ENCODE measurements at places on chromosomes 7 and 10.

- peak; percentile 49 for DNase-seq
Measured at GRCh38 chr7:16753932-16754855, 639 bp downstream of the TSPAN13 start.

GRCh38 chr7:100894860-100895700 is 608 bp downstream of the ACHE start:
- peak; percentile 77 for DNase-seq

GRCh38 chr10:112771733-112772132 is 178.3 kb upstream of the TCF7L2 start:
- no peak for DNase-seq

- DNase-seq, result no peak
Measured at GRCh38 chr7:157495177-157495553, 158.4 kb downstream of the DNAJB6 start.

DNA sequence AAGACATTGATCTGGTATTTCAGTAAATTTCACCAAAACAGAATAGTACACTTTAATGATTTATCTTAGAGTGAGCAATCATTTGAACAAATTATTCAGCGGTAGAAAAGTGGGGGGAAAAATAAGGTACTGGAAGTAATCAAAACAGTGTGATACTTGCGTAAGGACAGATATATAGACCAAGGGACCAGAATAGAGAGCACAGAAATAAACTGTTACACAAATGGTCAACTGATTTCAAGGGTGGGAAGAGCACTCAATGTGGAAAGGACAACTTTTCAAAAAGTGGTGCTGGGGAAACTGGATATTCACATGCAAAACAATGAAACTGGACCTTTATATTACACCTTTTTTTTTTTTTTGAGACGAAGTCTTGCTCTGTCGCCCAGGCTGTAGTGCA is 119.9 kb downstream of the NRBF2 start:
- DNase-seq, result no peak

DNA sequence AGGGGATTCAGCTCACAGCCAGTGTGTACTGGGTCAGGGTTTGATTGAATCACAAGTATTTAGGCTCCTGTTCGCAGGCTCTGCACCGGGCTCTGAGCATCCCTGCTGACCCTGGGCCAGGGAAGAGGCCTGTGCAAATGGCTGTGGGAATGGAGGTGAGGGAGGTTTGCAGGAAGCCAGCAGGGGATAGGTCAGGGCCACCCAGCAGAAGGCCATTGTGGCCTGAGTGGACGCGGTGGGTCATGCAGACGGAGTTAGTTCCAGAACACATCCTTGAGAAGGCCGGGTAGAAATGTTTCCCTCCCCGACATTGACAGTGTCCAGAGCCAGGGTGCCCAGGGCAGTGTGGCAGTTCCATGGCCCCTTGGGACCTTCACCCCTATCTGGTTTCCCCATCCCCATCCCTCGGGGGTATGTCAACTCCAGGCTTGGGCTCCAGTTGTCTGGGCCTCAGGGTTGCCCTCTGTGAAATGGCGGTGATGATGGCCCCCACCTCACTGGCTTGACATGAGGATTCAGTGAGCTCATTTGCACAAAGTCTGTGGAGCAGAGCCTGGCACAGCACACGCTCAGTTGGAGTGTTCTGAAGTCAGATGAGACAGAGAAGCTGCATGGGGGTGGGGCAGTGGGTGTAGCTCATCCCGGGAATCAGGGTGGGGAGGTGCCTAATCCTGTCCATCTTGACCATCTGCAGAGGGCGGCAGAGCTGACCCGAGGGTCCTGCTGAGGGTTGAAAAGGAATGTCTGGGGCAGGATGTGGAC is 107.6 kb downstream of the ADCY1 start:
- DNase-seq, result peak; percentile 12

GRCh38 chr7:138662991-138663320 is 38.2 kb downstream of the SVOPL start:
- no peak for DNase-seq

DNA sequence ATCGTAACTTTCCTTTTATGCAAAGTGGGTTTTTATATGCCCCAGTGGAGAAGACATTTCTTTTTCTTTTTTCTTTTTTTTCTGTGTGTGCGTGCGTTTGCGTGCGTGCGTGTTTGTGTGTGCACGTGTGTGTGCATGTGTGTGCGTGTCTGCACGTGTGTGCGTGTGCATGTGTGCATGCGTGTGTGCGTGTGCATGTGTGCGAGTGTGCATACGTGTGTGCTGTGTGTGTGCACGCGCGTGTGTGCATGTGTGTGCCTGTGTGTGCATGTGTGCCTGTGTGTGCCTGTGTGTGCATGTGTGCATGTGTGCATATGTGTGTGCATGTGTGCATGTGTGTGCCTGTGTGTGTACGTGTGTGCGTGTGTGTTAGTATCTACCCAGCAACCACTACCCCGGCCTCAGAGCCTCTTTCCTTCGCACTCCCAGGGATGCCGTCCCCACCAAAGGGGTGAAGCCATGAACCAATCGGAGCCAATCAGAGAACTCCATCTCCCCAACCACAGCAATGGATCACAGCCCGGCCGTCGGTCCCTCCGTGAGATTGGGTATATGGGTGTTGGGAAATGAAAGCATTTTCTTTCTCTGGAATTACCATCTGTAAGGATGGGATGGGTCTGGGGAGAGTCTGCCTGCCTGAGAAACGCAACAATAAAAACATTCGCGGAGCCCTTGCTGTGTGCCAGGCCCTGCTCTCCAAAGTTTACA is 92.3 kb downstream of the ELFN1 start:
- no peak for DNase-seq

DNA sequence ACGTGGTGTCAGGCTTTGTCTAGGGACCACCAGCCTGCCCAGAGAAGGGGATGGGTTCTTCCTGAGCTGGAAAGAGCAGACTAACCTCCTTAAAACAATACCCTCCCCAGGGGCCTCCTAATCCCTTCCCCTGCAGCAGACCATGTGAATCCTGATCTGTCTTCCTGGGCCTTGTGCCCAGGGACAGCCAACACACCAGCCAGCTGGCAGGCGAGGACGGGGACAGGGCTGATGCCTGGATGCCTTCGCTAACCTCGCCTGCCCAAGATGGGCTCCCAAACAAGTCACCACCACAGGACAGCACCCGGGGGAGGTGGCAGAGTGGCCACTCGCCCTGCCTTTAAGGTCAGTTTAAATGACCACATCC is 17.6 kb downstream of the PODXL start:
- DNase-seq, result peak; percentile 53

GRCh38 chr7:83732305-83732704 is 83.4 kb upstream of the SEMA3E start:
- DNase-seq, result no peak

Measured in femur (tissue), 1 donor.